Non-pigmented ciliary epithelial cell (primary cell): ENCODE measurements at places on chromosomes 11 and 22.

DNA sequence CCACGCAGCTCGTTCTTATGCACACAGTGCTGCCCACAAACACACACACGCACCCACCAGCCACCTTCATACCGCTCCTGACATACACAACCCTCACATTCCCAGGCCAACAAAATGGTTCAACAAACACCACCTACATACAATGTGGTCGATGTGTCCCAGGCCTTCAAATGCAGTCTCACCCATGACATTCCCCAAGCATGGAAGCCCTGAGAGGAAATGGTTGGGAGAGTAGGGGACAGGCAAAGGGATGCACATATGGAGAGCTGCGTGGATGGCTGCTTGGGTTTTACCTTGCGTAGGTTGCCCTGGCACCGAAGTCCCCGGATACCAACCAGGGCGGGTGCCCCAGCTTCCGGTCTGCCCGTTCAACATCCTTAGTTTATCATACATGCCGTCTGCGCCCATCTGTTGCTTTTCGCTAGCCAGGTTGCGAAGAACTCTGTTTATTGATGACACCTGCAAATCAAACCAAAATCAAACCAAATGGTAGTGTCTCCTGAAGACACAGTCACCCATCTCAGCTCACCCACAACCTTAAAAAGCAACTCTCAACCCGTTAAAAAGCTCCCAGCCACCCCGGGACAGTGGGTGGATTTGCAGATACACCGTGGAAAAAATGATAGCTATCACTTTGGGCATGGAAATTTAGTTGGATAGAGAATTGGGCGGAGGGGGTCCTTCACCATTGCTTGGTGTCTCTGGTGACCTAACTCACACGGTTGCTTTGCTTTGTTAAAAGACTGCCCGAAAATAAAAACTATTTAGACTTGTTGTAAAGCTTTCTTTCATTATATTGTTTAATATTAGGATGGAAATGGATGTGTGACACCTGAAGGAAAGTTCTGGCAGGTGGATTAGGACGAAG is 10.5 kb downstream of the PAX6 start:
- no peak for DNase-seq

DNA sequence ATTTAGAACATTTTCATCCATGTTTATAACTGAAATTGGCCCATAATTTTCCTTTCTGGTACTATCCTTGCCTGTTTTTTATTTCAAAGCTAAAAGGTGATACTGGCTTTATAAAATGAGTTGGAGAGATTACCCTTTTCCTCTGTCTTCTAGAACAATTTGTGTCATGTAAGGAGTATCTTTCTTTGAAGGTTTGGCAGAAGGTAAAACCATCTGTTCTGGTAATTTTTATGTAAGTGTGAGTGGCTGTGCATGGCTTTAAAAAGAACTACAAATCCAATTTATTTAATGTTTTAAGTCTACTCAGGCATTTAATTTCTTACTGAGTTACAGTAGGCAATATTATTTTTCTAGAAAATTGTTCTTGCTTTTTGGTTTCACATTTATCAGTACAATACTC is 7.7 kb upstream of the MRGPRD start:
- no peak for DNase-seq

DNA sequence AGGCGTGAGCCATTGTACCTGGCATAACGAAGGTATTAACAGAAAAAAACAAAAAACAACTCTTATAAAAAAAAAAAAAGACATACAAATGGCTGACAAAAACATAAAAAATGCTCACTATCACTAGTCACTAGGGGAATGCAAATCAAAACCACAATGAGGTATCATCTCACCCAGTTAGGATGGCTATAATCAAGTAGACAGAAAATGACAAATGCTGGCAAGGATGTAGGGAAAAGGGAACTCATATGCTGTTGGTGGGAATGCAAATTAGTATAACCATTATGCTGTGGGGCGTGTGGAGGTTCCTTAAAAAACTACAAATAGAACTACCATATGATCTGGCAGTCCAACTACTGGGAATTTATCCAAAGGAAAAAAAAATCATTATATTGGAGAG is 17.0 kb downstream of the THY1 start:
- no peak for DNase-seq

- no peak for DNase-seq
These were observed 22.3 kb downstream of the NTM start for GRCh38 chr11:131392528-131393255.

DNA sequence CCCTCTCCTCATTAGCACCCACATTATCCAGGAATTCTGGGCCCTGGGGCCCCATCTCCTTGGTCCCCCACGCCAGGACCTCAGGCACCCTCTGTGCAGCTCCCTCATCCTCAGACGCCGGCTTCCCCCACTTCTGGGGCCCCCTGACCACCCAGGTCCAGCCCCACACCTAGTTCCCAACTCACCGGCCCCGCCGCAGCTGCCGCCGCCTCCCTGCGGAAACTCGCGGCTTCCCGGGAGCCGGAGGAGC is at the start of gene PCSK7:
Gene PCSK7, minus strand, starts transcription at position 232 of the 250 bp plus-strand sequence. CDS start 2,229 bp downstream, outside the sequence.
- no peak for DNase-seq

GRCh38 chr22:25488244-25489020 is 76.0 kb upstream of the GRK3 start:
- peak; percentile 68 for DNase-seq

- DNase-seq = no peak
These were observed 228.1 kb downstream of the MN1 start for GRCh38 chr22:27573280-27574001.

DNA sequence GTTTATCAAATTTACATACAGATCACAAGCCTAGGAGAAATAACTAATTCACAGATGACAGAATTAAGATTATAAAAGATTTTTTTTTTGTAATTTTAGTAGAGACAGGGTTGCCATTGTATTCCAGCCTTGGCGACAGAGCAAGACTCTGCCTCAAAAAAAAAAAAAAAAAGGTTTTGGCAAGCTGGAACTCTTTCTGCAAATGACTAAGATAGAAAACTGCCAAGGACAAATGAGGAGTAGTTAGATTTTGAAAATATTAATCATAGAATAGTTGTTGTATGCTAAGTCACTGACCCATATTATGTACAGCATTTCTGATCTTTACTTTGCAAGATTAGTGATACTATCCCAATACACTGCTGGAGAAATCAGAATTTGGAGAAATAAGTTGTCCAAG is 99.2 kb downstream of the C11orf65 start:
- DNase-seq = no peak

DNA sequence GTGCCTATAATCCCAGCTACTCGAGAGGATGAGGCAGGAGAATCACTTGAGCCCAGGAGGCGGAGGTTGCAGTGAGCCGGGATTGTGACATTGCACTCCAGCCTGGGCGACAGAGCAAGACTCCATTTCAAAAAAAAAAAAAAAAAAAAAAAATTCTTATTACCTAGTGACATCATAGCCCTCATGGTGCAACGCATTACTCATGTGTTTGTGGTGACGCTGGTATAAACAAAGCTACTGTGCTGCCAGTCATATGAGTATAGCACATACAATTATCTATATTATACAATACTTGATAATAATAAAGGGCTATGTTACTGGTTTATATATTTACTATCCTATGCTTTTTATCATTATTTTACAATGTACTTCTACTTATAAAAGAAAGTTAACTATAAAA is 41.2 kb downstream of the OR2AT4 start:
- DNase-seq = no peak

- DNase-seq = no peak
These were observed 89.5 kb downstream of the TRIM44 start for GRCh38 chr11:35752115-35752514.

DNA sequence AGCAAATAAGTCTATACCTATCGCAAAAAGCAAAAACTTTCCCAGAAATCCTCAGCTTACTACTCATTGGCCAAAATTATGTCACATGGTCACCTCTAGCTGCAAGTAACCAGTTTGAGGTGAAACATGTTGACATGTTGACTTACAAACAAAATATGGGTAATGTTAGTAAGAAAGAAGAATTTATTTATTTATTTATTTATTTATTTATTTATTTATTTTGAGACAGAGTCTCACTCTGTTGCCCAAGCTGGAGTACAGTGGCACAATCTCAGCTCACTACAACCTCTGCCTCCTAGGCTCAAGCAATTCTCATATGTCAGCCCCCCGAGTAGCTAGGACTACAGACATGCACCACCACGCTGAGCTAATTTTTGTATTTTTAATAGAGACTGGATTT is 5.4 kb upstream of the SLC35C1 start:
- DNase-seq = no peak

GRCh38 chr11:31821235-31821764 is 10.2 kb upstream of the PAX6 start:
- DNase-seq = no peak

DNA sequence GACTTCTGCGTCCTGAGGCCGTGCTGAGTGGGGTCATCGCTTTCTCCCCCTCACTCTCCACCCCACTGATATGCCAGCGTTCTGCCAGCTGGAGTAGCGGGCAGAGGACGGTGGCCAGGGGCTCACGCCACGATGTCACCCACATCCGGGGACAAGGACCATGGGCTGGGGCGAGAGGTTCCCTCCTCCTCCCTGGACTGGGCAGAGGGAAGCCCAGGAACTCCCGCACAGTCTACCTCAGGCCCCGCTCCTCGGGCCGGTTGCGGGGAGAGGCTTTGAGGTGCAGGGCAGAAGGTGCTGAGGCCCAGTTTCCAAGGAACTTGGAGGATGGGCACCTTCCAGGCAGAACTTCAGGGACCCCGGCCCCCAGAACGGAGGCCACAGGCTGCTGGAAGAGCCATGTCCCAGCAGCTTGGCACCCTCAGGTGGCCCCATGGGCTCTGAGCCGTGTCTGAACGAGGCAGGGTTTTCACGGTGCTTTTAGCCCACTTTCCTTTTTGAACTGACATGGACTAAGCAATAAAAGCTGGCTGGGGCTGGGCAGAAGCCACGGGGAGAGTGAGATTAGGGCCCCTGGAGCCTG is 25.4 kb downstream of the ADAMTS15 start:
- DNase-seq = no peak

GRCh38 chr11:66360406-66361073 is 11.0 kb downstream of the SLC29A2 start:
- no peak for DNase-seq

GRCh38 chr11:100638648-100639047 is 48.4 kb upstream of the ARHGAP42 start:
- no peak for DNase-seq

DNA sequence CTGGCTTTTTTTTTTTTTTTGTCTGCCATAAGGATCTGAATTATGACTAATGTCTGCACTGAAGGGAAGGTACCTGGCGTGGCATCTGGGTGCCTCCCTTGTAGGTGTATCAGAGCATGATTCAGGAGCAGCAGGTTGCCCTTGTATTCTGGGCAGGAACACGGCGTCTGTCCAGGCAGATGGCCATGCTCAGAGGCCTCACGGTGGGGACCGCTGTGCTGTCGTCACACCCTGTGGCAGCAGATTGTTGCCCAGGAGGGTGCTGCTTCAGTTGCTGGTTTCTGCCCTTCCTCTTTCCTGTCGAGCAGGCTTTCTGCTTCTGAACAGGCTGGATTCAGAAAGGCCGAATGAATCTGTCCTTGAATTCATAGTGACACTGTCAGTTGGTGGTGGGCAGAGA is 11.0 kb downstream of the ZNRF3 start:
- DNase-seq = no peak

DNA sequence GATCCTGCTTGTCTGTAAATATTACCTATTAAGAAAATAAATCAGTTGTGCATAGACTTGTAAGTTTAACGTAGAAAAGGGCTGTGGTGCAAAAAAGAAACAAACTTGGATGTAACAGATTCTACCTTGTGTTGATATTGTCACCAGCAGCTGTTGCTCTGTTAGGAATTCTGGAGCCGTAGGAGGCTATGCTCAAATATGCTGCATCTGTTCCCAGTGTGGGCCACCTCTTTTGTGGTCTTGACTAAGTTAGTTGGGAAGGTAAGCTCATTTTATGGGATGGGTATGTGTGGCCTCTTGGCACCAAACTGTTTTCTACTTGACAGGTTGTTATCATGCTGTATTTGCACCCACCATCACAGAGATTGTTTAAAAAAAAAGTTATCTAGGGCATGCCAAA is 29.4 kb upstream of the RAG2 start:
- DNase-seq = no peak

GRCh38 chr11:18065572-18065971 is 19.5 kb upstream of the TPH1 start:
- no peak for DNase-seq

- no peak for DNase-seq
These were observed 6.0 kb upstream of the MAPK11 start for GRCh38 chr22:50276143-50276542.

- DNase-seq = no peak
These were observed 1.5 kb downstream of the ZP1 start for GRCh38 chr11:60868682-60869450.

DNA sequence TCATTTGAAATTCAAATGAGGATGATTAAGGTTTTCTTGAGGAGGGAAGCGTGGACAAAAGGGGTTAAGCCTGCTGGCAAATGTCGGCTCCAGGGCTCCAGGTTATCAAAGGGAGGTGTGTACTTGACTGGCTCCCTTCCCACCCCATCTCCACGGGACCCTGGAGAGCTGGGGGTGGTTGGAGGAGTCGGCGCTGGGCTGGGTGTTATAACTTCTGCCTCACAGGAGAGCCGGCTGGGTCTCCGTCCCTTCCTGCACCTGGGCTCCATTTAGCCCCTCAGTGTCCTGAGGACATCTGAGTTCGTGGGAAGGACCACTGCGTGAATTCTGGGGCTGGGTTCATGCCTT is 15.6 kb downstream of the POU2F3 start:
- no peak for DNase-seq

GRCh38 chr11:46858920-46859546 is 13.0 kb upstream of the CKAP5 start:
- DNase-seq = no peak

DNA sequence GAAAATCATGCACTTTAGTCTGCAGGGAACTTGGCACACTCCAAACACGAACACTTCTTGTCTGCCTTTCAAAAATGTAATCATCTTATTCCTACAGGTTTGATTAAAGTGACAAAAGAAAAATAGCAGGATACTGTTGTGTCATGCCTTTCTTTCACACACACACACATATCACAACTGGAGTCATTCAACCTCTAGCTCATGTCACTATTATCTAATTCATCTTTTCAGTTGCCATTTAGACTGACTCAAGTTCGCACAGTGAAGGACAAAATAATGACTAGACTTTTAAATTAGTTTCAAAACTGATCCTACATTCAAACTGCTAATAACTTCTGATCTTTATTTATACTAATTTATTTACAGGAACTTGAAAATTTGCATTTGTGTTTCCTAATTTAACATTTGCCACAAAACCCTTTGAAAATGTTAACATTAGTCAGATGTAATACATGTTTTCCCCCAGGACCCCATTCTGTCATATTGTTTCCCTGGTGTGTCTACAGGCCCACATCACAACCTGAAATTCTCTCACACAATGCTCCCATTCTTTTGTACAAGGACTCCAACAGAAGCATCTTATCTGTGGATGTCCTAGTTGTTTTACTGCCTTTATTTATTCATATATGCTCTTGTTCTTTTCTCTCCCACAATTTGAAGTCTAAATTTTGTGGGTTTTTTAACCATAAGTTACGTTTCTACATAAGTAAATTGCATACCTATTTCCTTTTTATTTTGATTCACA is 171.1 kb downstream of the GRIA4 start:
- DNase-seq = no peak

DNA sequence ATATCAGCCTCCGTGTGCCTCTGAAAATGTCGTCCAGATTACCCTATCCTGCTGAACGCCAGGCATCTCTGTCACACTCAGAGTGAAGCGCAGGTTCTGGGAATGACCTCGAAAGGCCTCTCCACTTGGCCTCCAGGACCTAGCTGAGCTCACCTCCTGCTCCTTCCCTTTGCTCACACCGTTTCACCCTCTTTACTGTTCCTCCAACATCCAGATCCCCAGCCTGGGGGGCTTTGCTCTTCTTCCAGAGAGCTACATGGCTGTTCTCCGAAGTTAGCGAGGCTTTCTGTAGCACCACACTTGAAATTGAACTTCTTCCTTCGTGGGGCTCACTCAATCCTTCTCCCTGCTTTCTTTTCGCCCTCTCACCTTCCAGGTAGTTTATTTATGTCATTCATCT is 27.9 kb downstream of the GLB1L2 start:
- DNase-seq = no peak
